ENCODE measurements at places on chromosomes 7 and 10.

- DNase-seq, result no peak
Observed at GRCh38 chr10:59892697-59893096, 13.7 kb downstream of the CCDC6 start.

DNA sequence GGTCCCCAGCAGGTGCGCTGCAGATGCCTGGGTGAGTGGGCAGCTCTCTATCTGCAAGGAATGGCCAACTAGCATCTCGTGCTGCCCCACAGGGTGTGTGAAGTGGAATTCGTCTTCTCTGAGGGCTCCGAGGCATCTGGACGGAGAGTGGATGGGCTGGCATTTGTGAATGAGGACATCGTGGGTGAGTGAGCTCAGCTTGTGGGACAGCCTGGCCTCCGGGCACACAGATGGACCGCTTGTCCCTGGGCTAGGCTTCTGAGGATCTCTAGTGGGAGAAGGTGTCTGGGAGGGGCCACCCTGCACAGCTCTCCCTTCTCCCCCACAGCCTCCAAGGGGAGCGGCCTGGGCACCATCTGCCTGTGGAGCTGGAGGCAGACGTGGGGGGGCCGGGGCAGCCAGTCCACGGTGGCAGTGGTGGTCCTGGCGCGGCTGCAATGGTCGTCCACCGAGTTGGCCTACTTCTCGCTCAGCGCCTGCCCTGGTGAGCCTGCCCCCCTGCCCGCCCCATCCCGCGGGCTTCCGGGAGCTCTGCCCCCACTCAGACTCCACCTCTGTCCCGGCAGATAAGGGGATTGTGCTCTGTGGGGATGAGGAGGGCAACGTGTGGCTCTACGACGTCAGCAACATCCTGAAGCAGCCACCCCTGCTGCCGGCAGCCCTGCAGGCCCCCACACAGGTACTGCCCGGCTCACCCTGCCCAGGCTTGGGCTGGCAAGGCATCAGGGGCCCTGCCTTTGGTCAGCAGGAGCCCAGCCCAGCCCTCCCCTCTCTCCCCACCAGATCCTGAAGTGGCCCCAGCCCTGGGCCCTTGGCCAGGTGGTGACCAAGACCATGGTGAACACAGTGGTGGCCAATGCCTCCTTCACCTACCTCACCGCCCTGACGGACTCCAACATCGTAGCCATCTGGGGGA is 6.3 kb downstream of the POLR2J start:
- DNase-seq, result no peak

DNA sequence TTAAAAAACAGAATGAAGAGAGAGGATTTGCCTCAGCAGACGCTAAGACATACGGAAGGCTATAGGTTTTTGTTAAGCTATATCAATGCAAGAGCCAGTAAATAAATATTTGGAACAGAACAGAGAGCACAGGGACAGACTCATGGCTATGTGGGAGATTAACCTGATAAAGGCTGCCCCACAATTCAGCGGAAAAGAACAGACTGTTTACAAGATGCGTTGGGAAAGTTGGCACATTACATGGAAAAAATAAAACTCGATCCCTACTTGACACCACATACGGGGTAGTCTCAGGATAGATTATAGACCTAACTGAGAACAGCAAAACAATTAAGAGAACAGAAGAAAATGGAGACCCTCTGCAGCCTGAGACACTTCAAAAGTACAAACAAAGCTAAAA is 10.8 kb downstream of the KCNH2 start:
- no peak for DNase-seq

DNA sequence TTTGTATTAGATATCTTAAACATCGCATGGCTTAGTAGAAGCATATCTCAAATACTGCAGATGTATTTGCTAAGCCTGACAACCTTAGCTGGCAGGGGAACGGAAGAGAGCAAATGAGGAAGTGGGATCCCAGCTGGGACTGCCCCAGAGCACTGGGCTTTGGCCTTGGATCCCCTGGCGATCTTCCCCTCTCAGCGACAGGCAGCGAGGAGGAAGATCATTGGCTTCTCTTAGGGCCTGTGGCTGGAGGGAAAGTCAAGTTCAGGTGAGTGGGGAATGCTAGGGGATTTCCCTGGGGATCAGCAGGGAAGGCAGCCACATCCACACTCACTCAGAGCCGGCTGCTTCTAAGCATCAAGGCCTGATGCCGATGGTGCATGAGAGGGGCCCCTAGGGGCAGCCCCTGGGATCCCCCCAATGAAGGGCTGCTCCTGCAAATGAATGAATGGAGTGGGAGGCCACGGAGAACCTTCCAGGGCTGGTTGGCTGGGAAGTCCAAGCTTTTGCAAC is 42.0 kb downstream of the LYZL2 start:
- DNase-seq, result no peak

DNA sequence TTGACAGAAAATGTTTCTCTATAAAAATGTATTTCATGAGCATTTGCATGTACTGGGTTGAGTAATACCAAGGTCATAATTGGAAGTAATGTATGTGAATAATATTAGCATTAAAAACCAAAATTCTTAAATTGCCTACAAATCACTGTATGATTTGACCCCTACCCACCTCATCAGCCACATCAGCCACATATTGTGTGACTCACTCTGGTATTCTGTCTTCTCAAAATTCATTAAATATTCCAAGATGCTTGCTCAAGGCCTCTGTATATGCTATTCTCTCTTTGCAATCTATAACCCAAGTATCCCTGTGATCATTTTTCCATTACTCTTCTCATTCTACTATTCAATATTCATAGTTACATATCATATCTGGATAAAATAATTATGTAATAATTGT is 21.4 kb downstream of the POT1 start:
- DNase-seq, result no peak

GRCh38 chr10:35451151-35452016 is 115.1 kb downstream of the CCNY start:
- no peak for DNase-seq

DNA sequence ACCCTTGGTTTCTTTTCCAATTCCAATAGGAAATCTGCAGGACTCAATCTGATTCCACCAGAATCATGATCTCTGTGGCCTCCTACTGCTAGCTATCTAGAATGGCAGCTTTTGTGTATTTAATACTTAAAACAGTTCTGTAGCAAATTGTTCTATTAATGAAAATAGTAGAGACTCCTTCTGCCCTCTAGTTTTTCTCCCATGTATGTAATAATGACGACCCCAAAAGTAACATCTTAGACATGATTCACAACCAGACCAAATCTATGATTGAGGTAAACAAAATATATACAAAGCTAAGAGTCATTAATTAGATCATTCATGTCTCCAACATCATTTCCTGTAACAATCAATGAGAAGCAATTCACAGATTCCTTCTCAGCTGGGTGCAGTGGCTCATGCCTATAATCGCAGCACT is 259.1 kb upstream of the MKLN1 start:
- no peak for DNase-seq

DNA sequence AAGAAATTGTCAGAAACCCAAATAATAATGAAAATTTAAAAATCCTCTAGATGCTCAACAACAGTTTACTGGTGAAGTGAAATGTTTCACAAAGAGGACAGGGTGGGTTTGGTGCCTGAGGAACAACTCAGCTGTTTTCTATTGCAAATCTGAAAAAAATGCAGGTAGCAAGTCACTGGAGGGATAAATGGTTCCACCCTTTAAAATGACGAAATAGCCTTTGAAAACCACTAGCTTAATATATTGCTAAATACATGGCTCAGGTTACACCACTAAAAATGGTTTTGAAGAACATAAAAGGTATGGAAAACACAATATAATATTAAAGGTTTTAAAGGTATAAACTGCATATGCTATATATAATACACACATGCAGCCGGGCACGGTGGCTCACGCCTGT is 69.5 kb downstream of the LMBR1 start:
- DNase-seq, result no peak

DNA sequence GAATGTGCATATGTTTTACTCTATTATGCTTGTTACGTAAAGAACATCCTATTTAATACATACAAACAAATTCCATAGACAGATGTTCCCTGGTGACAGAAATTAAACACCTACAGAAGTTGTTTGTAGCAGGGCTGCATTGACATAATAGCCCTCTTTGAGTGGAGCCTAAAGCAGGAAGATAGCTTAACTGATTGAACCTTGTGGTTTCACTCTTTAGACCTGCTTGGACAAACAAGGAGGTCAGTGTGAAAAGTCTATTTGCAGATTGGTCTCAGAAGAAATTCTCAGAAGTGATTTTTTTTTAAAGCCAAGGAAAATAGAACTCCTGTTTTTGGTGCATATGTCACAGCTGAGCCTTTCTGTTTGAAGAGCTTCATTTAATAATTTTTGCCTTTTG is 121.3 kb downstream of the PPP1R9A start:
- DNase-seq, result no peak

DNA sequence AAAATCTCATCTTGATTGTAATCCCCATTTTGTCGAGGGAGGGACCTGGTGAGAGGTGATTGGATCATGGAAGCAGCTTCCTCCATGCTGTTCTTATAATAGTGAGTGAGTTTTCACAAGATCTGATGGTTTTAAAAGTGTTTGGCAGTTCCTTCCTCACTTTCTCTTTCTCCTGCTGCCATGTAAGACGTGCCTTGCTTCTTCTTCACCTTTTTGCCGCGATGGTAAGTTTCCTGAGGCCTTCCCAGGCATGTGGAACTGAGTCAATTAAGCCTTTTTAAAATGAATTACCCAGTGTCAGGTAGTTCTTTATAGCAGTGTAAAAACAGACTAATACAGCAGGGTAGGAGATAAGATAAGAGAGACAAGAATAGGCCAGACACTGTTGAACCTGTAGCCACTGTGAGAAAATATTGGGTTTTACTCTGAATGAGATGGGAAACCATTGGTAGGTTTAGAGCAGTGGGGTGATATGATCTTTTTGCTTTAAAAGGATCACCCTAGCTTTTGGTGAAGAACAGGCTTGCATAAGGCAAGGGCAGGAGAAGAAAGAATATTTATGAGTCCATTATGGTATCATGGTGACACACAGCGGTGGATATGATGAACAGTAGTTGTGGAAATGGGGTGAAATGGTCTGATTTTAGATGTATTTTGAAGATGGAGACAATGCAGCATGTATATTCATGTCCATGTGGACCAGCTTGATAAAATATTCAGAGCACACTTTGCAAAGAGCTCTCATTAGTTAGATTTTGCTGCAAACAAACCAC is 11.5 kb downstream of the OR6B1 start:
- no peak for DNase-seq

Data from stimulated activated CD8-positive, alpha-beta memory T cell treated with anti-CD3 and anti-CD28 coated beads, Interleukin-7, amount 100 ng/mL, for 1 hour (primary cell).